ENCODE measurements at places on chromosomes 4 and X. TPM values are rescaled to one million over a fixed set of nuclear protein-coding genes. Genes with fewer than 3 reads are reported as not detected.

The FAM47A gene
- not detected for polyA plus RNA-seq

The P2RY8 gene
- polyA plus RNA-seq = 1.5 TPM

- no peak for DNase-seq
Measured at GRCh38 chrX:108417257-108417656, 21.0 kb downstream of the COL4A6 start.

- DNase-seq = no peak
Measured at GRCh38 chr4:143019351-143019750, 165.4 kb upstream of the USP38 start.

DNA sequence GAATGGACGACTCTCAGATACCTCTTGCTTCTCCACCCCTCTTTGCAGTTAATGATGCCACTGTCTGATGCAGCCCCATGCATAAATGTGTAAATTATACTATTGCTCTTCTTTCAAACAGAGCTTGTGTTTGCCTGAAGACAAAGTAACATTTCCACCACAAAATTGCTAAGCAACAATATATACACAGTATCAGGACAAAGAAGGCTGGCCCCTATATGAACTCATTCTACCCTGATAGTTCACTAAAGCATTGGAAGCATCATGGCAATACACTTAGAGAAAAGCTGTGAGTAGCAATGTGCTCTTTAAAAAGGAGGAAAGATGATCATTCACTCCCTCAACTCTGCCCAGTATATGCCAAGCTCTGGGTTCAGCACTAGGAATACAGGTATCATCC, 427.0 kb upstream of the CPEB2 start:
- no peak for DNase-seq

The NOA1 gene
- 20.7 TPM for polyA plus RNA-seq

DNA sequence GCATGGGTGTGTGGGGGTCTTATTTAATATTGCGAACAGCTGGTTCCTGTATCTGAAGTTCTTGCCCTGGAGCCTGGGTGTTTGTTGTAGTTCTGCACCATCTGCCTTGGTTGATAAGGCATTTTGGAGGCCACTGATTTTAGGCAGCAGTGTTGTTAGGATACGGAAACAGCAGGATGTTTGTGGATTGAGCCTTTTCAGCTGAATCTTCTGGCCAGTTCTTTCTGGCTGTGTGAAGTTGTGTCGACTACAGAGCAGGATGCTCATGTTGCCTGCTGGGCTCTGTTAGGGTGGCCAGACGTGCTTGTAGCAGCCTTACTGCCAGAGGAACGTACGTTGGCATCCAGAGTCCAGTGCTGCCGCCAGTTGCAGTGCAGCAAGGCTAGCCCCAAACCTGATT, 134.2 kb downstream of the PTTG2 start:
- peak; percentile 47 for DNase-seq

GRCh38 chr4:48329976-48330375, 11.4 kb upstream of the SLAIN2 start:
- DNase-seq = no peak

GRCh38 chrX:530726-531610, 99.6 kb upstream of the SHOX start:
- no peak for DNase-seq

DNA sequence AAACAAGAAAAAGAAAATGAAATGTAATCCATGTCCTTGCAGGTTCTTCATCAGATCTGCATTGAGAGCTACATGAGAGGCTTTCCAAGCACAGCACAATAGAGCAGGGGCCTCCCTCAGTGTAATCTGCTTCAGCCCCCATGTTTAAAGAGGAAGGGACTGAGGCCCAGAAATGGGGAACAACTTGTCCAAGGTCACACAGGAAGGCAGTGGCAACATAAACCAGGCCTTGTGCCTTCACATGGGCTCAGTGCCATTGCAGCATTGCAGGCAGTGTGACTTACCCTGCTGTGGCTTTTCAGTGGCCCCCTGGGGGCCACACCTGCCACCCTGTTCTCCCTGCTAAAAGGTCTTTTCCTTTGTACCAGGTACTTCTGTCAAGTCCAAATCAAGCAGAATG, 20.9 kb upstream of the CD99L2 start:
- DNase-seq = no peak

- DNase-seq = peak; percentile 18
Measured at GRCh38 chr4:94621491-94622080, 136.2 kb upstream of the BMPR1B start.

The BCAP31 gene
- 206 TPM for polyA plus RNA-seq

The AFF2 gene
- polyA plus RNA-seq = 4.8 TPM

The TLR10 gene
- polyA plus RNA-seq = 0.87 TPM

GRCh38 chrX:40100537-40101429, 3.0 kb upstream of the BCOR start:
- DNase-seq = no peak

GRCh38 chr4:124955476-124955875, 242.9 kb upstream of the ANKRD50 start:
- DNase-seq = no peak

The ADH7 gene
- not detected for polyA plus RNA-seq

DNA sequence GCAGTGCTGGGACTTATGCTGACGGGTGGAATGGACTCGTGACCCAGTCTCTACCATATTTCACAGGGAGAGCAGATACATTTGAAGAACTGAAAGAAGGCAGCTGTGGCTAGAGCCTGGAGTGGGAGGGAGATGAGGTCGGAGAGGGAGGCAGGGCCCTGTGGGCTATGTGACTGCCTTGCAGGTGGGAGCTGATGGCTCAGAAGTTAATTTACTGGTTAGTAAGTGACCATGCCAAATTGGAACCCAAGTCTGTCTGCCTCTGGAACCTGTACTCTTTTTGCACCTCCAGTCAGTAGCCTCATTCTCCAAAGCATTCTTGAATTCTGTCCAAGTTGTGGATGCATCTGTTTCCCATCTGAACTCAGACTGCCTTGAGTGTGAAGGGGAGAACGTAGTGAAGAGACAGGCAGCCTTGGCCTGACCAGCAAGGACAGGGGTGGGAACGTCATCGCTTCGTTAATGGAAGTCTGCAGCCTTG, 92.3 kb downstream of the REPS2 start:
- DNase-seq = peak; percentile 16

- DNase-seq = no peak
Measured at GRCh38 chrX:15017491-15017890, 144.3 kb downstream of the MOSPD2 start.

GRCh38 chr4:41751449-41752061, 3.0 kb upstream of the PHOX2B start:
- no peak for DNase-seq

The PLAC8 gene
- 2.6 TPM for polyA plus RNA-seq

- DNase-seq = no peak
Measured at GRCh38 chrX:115649461-115650063, 88.6 kb downstream of the PLS3 start.

GRCh38 chrX:136766785-136767103, 14.0 kb downstream of the ARHGEF6 start:
- no peak for DNase-seq

The TRIML1 gene
- polyA plus RNA-seq = not detected

The JCHAIN gene
- polyA plus RNA-seq = 0.69 TPM

DNA sequence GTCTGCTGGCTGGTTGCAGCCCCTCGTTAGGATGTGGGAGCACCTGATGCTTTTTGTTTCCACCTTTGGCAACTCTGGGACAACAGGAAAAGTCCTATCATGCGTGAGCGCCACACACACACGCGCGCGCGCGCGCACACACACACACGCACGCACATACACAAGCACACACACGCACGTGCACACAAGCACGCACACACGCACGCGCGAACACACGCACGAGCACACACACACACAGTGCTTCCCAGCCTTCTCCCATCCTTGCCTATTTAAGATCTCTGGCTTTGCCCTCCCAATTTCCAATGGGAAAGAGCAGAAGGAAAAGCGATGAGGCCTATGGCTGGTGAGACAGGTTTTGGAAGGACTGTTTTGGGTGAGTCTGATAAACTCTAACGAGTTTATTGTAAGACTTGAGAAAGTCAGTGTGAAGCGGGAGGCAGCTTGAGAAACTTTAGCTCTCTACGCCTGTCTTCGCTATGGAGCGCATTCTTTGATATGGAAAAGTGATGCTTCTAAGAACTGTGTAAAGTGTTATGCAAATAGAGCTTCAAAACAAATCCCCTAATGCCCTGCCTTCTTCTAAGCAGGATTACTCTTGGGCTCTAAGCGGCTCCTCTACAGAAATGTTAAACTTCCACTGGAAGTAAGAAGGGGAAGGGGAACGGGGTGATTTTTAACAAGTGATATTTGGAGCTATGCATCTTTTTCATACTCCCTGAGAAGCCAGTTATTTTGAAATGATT, 11.8 kb downstream of the SUPT20HL1 start:
- DNase-seq = no peak

- DNase-seq = no peak
Measured at GRCh38 chrX:24030597-24030996, 3.6 kb upstream of the KLHL15 start.

DNA sequence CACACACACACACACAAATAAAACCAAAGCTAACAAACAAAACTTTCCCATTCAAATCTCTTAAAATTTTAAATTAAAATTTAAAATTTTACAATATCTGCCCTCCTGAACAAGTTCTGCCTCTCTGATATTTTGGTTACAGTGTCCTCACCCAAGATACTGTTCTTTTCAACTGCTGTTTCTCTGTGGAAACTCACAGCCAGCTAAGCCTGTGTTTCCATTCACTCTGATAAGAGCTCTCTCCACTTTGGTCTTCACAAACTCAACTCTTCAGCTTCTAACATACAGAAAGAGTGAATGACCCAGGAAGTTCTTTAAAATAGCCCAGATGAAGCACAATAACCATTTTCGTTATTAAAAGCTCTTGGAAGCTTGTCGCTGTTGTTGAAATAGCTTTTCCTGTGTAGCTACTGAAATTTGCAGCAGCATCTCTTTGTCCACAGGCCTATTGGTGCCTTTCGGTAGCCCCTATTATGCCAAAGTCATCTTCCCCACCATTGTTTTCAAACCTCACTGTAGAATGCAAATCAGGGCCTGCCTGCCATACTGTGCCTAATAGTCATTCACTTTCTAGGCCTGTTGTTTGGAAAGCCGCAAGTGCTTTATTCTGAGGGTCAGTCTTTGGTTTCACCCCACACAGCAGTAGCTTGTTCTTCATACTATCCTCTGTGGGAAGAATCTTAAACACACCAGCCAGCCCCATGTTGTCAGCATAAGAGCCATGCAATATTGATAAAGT, 19.4 kb downstream of the INPP4B start:
- no peak for DNase-seq

Measured in right renal cortex interstitium (tissue), 3 donors.